ENCODE measurements at places on chromosomes 16 and 17. TPM values are rescaled to one million over a fixed set of nuclear protein-coding genes. Genes with fewer than 3 reads are reported as not detected.
A peak's percentile ranks its signal among the peaks of the same experiment; 100 is the strongest.

GRCh38 chr16:4052096-4052495 is 64.1 kb downstream of the ADCY9 start:
- H3K27me3 ChIP-seq, result no peaks in the 10 kb centered on the region
- no peak for DNase-seq
- H3K27ac ChIP-seq, result no peak overlapping the region
- no peaks in the 10 kb centered on the region for H3K36me3 ChIP-seq
- no peak overlapping the region for H3K4me3 ChIP-seq
- H3K4me1 ChIP-seq, result peaks cover 23% of the 10 kb centered on the region

DNA sequence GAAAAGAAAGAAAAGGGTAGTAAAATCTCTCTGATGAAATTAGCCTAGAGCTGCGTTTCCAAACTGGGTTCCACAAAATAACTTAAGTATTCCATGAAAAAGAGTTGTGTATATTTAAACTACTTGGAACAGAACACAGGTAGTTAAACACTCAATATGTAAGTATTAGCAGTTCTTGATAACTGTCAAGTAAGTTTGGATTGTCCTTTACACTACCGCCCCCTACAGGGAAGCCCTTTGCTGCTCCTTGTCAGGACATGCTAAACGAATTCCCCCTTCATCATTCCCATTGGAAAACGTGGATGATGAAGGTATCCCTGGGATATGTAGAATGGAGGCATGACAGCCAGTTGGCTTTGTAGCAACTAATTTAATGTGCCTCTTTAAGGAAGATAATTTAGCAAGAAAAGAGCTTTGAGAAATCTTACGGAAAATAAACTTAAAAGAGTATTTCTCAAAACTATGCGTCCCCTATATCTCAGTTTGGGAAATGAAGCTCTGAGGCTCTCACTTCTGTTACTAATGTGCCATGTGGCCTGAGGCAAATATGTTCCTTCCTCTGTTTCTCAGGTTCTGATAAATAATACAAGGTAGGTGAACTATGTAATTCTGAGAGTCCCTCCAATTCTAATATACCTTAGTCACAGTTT is 18.8 kb downstream of the NCBP3 start:
- H3K4me3 ChIP-seq, result no peak overlapping the region
- peaks cover 38% of the 10 kb centered on the region for H3K36me3 ChIP-seq
- H3K4me1 ChIP-seq, result no peaks in the 10 kb centered on the region
- H3K27me3 ChIP-seq, result no peaks in the 10 kb centered on the region

DNA sequence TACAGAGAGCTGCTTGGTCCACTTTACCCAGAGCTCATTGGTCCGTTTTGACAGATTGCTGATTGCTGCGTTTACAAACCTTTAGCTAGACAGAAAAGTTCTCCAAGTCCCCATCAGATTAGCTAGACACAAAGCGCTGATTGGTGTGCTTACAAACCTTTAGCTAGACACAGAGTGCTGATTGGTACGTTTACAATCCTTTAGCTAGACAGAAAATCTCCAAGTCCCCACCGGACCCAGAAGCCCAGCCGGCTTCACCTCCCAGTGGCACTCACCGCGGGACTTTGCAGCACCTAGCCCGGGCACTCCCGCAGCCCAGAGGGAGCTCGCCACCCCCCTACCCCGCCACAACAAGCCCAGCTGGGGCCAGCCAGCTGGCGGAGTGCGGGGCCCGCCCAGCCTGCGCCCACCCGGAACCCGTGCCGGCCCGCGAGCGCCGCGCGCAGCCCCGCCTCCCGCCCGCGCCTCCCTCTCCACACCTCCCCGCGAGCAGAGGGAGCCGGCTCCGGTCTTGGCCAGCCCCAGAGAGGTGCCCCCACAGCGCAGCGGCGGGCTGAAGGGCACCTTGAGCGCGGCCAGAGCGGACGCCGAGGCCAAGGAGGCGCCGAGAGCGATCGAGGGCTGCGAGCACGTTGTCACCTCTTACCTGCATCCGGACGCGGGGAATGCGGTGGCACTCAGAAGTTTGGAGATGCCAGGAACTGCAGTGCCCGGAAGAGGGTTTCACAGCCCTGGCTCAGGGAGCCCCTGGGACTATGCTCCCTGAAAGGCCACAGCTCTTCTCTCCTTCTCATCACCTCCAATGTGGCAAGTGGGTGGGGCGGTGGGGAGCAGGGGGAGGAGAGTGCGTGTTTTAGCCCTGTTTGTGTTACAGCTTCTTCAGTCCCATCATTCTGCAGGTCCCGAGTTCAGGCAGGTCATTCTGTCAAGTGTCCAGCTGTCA is 1504.5 kb downstream of the CDH11 start:
- peak; percentile 48 for DNase-seq
- H3K36me3 ChIP-seq, result no peaks in the 10 kb centered on the region
- no peak overlapping the region for H3K27ac ChIP-seq
- no peaks in the 10 kb centered on the region for H3K27me3 ChIP-seq
- H3K4me3 ChIP-seq, result no peak overlapping the region
- no peaks in the 10 kb centered on the region for H3K4me1 ChIP-seq

GRCh38 chr16:77856438-77857160 is 68.2 kb downstream of the VAT1L start:
- DNase-seq, result no peak
- no peaks in the 10 kb centered on the region for H3K4me1 ChIP-seq
- H3K27me3 ChIP-seq, result no peaks in the 10 kb centered on the region
- H3K36me3 ChIP-seq, result no peaks in the 10 kb centered on the region
- H3K4me3 ChIP-seq, result no peak overlapping the region

DNA sequence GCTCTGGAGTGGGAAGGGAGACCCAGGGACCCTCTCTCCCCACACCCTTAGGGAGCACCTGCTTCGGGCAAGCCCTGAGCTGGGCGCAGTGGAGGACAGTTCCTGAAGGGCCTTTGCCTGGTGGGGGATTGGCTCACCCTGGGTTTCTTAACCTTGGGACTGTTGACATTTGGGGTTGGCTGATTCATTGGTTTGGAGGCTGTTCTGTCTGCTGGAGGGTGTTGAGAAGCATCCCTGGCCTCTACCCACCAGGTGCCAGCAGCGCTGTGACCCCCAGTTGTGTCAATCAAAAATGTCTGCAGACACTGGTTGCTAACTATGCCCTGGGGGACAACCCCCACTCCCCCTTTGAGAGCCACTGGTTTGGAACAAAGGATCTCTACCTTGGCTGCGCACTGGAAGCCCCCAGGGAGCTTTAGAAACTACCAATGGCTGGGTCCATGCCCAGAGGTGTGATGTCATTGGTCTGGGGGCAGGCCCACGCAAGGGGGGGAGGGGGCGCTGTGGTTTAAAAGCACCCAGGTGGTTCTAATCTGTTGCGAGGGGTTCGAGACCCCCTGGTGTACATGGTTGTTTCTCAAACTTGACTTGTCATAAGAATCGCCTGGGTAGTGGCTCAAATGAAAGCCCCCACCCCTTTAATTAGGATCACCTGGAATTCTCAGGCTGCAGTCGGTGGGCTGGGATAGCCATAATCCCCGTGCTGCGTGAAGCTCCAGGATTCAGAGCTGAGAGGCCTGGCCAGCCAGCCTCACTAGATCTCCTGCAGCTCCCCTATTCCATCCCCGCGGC is 151.9 kb upstream of the GSE1 start:
- no peak for DNase-seq
- H3K27ac ChIP-seq, result no peak overlapping the region
- peaks cover 54% of the 10 kb centered on the region for H3K4me1 ChIP-seq
- H3K36me3 ChIP-seq, result no peaks in the 10 kb centered on the region
- H3K27me3 ChIP-seq, result no peaks in the 10 kb centered on the region
- no peak overlapping the region for H3K4me3 ChIP-seq

DNA sequence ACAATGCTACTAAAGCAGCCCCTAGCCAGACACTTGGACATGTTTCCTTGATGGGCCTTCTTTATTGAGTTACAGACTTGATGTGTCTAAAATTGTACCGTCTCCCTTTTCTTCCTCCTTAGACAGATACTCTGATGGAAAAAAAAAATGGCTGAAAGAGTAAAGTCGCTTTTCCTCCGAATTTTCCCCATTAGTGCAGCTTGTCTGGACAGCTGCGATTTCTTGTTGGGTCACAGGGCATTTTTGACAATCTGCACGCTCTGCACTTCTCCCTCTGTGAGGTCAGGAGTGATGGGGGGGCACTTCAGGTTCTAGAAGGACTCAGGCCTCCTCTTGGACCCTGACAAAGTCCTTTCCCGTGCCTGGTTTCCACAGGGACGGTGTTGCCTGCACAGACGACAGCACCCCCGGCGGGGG is 968 bp upstream of the PRKAR1A start:
- no peaks in the 10 kb centered on the region for H3K27me3 ChIP-seq
- DNase-seq, result no peak
- H3K36me3 ChIP-seq, result no peaks in the 10 kb centered on the region
- H3K4me1 ChIP-seq, result peaks cover 27% of the 10 kb centered on the region
- peak overlapping the region; percentile 97 for H3K4me3 ChIP-seq

GRCh38 chr16:54526916-54527315 is 240.3 kb upstream of the IRX3 start:
- no peak overlapping the region for H3K27ac ChIP-seq
- no peaks in the 10 kb centered on the region for H3K27me3 ChIP-seq
- H3K4me1 ChIP-seq, result no peaks in the 10 kb centered on the region
- no peak for DNase-seq
- H3K4me3 ChIP-seq, result no peak overlapping the region

DNA sequence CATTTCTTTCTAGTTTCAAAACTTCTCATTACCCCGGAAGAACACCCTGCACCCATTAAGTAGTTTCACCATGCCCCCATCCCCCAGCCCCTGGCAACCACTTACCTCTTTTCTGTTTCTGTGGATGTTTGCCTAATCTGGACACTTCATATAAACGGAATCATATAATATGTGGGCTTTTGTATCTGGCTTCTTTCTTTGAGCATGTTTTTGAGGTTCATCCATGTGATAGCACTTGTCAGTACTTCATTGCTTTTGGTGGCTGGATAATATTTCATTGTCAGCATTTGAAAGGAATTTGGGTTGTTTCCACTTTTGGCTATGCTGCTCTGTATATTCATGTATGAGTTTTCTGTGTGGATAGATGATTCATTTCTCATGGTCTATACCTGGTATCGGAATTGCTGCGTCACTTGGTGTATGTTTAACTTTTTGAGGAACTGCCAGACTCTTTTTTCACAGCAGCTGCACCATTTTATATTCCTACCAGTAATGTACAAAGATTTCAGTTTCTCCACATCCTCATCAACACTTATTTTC is 30.0 kb upstream of the SLC5A10 start:
- H3K4me3 ChIP-seq, result no peak overlapping the region
- DNase-seq, result no peak
- peaks cover 30% of the 10 kb centered on the region for H3K4me1 ChIP-seq
- H3K27ac ChIP-seq, result peak overlapping the region; percentile 33
- no peaks in the 10 kb centered on the region for H3K27me3 ChIP-seq

- H3K4me1 ChIP-seq, result peaks cover 59% of the 10 kb centered on the region
- H3K4me3 ChIP-seq, result no peak overlapping the region
- H3K27me3 ChIP-seq, result no peaks in the 10 kb centered on the region
- peak overlapping the region; percentile 65 for H3K27ac ChIP-seq
- H3K36me3 ChIP-seq, result no peaks in the 10 kb centered on the region
These were observed 40.5 kb upstream of the RASD1 start for GRCh38 chr17:17536702-17537101.

GRCh38 chr17:32518646-32519227 is 31.9 kb downstream of the CDK5R1 start:
- no peak overlapping the region for H3K27ac ChIP-seq
- DNase-seq, result no peak
- H3K4me3 ChIP-seq, result no peak overlapping the region
- no peaks in the 10 kb centered on the region for H3K27me3 ChIP-seq
- peaks cover 13% of the 10 kb centered on the region for H3K4me1 ChIP-seq
- H3K36me3 ChIP-seq, result no peaks in the 10 kb centered on the region

- peaks cover 33% of the 10 kb centered on the region for H3K4me1 ChIP-seq
- H3K36me3 ChIP-seq, result no peaks in the 10 kb centered on the region
- no peaks in the 10 kb centered on the region for H3K27me3 ChIP-seq
- H3K27ac ChIP-seq, result no peak overlapping the region
- DNase-seq, result no peak
- H3K4me3 ChIP-seq, result no peak overlapping the region
These were observed 7.2 kb downstream of the KIAA0513 start for GRCh38 chr16:85034591-85035433.

DNA sequence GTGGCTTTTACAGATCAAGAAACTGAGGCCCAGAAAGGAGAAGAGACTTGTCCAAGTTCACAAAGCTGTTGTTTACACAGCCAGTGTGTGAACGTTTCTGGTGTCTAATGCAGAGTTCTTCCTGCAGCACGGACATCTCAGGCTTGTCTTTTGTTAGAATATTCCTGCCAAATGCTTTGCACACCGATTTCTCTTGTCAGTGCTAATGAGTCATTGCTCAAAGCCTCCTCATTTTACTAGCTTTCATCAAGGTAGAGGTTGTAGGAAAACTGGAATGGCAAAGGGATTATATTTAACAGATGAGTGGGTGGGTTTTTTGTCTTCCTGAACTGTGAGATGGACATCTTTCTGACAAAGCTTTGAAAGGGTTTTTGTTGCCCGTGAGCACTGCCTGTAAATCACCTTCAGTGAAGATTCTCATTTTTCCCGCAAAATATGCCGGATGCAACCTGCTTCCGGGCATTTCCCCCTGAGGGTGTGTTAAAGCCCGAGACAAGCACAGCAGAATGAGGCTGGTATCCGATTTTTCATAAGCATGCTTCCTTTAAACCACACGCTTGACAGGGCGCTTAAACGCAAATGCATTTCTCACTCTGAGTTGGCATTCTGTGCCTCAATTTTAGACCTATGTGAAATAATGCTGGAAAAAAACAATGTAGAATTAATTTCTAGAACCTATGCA is 14.7 kb downstream of the PMM2 start:
- no peak overlapping the region for H3K4me3 ChIP-seq
- no peak overlapping the region for H3K27ac ChIP-seq
- DNase-seq, result no peak
- peaks cover 16% of the 10 kb centered on the region for H3K36me3 ChIP-seq
- no peaks in the 10 kb centered on the region for H3K27me3 ChIP-seq

GRCh38 chr16:85969591-85969990 is 70.6 kb downstream of the IRF8 start:
- DNase-seq, result no peak
- no peaks in the 10 kb centered on the region for H3K36me3 ChIP-seq

GRCh38 chr17:28370035-28370743 is at the start of gene VTN:
VTN (minus strand) TSS chr17:28370307; CDS start chr17:28370203, 104 bp downstream.
- peak; percentile 72 for DNase-seq
- H3K27ac ChIP-seq, result peak within 1 kb of the TSS; percentile 82
- no peaks in the 10 kb centered on the region for H3K36me3 ChIP-seq
- H3K27me3 ChIP-seq, result no peaks in the 10 kb centered on the region
- H3K4me1 ChIP-seq, result peaks cover 40% of the 10 kb centered on the region

GRCh38 chr16:9334103-9334502 is 242.7 kb downstream of the HAPSTR1 start:
- H3K36me3 ChIP-seq, result no peaks in the 10 kb centered on the region
- no peak overlapping the region for H3K27ac ChIP-seq
- H3K4me3 ChIP-seq, result no peak overlapping the region
- peaks cover 7% of the 10 kb centered on the region for H3K4me1 ChIP-seq

- no peaks in the 10 kb centered on the region for H3K4me1 ChIP-seq
- H3K36me3 ChIP-seq, result no peaks in the 10 kb centered on the region
- H3K4me3 ChIP-seq, result no peak overlapping the region
- no peaks in the 10 kb centered on the region for H3K27me3 ChIP-seq
- no peak for DNase-seq
These were observed 669.4 kb downstream of the CDH11 start for GRCh38 chr16:64452446-64452845.

Gene CCL8
- not detected for total RNA-seq

Gene CBX8
- total RNA-seq, result 1.6 TPM

Gene C1QL1
- 2.3 TPM for total RNA-seq

Gene WNK4
- not detected for total RNA-seq

Gene ZSCAN10
- not detected for total RNA-seq

Gene SUZ12
- total RNA-seq, result 11.2 TPM

Gene USP43
- 4.2 TPM for total RNA-seq
